ENCODE measurements at places on chromosomes 16 and 17. TPM values are rescaled to one million over a fixed set of nuclear protein-coding genes. Genes with fewer than 3 reads are reported as not detected.

DNA sequence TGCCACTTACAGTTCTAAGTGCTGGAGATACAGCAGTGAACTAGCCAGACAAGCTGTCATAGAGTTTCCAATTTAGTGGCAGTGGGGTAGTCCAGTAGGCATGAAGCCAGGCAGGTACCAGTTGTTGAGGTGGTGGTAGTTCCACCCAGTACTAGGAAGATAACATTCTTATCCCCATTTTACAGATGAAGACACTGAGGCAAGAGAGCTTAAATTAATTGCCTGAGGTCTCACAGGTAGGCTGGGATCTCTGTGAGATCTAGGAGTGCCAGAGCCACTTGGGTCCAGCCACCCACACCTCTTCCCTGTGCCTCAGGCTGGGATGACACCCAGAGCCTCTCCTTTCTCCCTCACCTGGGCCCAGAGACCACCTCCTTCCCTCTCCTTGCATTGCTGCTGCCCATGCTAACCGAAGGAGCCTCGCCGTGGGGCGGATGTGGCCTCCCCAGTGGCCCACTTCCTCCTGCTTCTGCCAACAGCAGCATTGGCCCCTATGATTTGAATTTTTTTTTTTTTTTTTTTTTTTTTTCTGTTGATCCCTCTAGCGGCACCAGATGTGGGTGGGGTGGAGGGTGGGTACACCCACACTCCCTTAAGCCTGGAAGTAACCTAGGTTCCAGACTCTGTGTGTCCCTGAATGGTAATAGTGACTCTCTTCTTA is 114.0 kb downstream of the PRKCB start:
- H3K27ac ChIP-seq, result no peak overlapping the region
- H3K27me3 ChIP-seq, result no peaks in the 10 kb centered on the region
- no peaks in the 10 kb centered on the region for H3K36me3 ChIP-seq

GRCh38 chr17:60157487-60158040 is 7.8 kb downstream of the CA4 start:
- no peaks in the 10 kb centered on the region for H3K36me3 ChIP-seq
- H3K4me1 ChIP-seq, result peaks cover 63% of the 10 kb centered on the region
- no peak overlapping the region for H3K27ac ChIP-seq
- H3K4me3 ChIP-seq, result no peak overlapping the region

DNA sequence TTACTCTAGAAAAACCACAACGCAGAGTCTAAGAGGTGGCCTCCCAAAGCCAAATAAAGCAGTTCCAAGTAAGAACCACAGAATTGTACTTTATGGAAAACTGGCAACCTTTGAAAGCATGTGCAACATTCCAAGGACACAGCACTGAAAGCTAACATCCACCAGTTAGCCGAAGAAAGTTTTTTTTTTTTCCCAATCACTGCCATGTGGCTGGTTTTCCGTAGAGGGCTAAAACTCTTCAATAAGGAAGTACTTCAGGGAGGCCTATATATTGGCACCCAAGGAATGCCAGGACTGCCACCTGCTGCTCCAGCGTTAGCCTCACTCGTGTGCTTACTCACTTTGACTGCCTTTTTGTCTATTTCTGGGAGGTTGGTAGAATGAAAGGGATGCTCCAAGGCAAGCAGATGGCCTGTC is 25.2 kb downstream of the CEP95 start:
- H3K36me3 ChIP-seq, result peaks cover 84% of the 10 kb centered on the region
- H3K4me1 ChIP-seq, result no peaks in the 10 kb centered on the region
- H3K27me3 ChIP-seq, result no peaks in the 10 kb centered on the region
- DNase-seq, result no peak

GRCh38 chr16:25030420-25031131 is 15.4 kb upstream of the ARHGAP17 start:
- peak overlapping the region; percentile 71 for H3K4me3 ChIP-seq
- no peak for DNase-seq

DNA sequence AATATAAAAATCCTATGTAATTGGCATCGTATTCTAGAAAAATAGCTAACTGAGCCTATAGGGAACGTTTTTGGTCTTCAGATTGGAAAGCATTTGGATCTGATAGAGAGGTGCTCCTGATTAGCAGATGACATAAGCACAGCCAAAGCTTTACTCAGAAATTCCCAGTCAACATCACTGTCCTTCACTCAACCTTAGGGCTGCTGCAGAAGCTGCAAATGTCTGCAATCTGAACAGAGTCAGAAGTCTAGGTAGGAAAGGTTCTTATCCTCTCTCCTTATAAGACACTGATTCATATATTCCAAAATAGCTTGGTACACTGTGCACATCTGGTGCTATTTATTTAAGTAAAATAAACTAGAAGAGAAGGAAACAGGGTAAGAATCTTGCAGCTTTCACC is 19.2 kb downstream of the STRADA start:
- no peak overlapping the region for H3K4me3 ChIP-seq
- H3K36me3 ChIP-seq, result peaks cover 8% of the 10 kb centered on the region
- no peaks in the 10 kb centered on the region for H3K27me3 ChIP-seq
- no peak for DNase-seq
- no peaks in the 10 kb centered on the region for H3K4me1 ChIP-seq

- peaks cover 38% of the 10 kb centered on the region for H3K4me1 ChIP-seq
- no peaks in the 10 kb centered on the region for H3K36me3 ChIP-seq
- H3K27me3 ChIP-seq, result no peaks in the 10 kb centered on the region
- no peak overlapping the region for H3K27ac ChIP-seq
- no peak overlapping the region for H3K4me3 ChIP-seq
These were observed 69.1 kb upstream of the AXIN2 start for GRCh38 chr17:65630502-65630901.

DNA sequence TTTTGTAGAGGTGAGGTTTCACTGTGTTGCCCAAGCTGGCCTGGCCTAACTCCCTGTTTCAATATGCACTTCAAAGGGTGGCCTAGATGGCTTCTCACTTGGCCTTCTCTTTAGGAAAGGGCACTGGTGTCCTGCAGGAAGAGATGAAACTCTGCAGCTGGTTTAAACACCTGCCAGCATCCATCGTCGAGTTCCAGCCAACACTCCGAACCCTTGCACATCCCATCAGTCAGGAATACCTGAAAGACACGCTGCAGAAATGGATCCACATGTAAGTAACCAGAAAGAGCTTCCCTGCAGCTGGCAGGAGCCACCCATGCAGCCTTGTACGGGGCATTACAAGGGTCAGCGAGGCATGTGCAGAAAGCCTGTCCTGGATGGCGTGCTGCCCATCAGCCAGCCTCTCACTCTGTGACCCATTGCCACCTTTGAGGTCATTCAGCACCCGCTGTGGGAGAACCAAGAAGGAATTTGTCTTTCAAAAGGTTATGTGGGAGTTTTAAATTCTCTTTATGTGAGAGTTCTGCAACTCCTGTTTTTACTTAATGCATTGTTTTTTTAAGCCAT is 7.0 kb downstream of the COG1 start:
- H3K27ac ChIP-seq, result no peak overlapping the region
- H3K36me3 ChIP-seq, result peaks cover 74% of the 10 kb centered on the region
- no peak for DNase-seq
- no peak overlapping the region for H3K4me3 ChIP-seq
- H3K4me1 ChIP-seq, result peaks cover 2% of the 10 kb centered on the region

Gene PRSS21
- 1.2 TPM for total RNA-seq

DNA sequence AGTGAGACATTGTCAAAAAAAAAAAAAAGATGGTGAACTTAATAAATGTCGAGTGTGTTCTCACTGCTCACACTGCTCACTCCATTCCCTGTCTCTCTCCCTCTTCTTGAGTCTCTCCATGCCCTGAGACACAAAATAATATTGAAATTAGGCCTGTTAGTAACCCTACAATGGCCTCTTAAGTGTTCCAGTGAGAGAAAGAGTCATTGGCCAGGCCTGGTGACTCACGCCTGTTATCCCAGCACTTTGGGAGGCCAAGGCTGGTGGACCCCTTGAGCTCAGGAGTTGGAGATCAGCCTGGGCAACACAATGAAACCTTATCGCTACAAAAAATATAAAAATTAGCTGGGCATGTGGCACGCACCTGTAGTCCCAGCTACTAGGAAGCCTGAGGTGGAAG is 16.2 kb upstream of the CSF3 start:
- no peak overlapping the region for H3K4me3 ChIP-seq
- DNase-seq, result no peak
- peaks cover 35% of the 10 kb centered on the region for H3K36me3 ChIP-seq
- peak overlapping the region; percentile 74 for H3K27ac ChIP-seq
- H3K27me3 ChIP-seq, result no peaks in the 10 kb centered on the region

DNA sequence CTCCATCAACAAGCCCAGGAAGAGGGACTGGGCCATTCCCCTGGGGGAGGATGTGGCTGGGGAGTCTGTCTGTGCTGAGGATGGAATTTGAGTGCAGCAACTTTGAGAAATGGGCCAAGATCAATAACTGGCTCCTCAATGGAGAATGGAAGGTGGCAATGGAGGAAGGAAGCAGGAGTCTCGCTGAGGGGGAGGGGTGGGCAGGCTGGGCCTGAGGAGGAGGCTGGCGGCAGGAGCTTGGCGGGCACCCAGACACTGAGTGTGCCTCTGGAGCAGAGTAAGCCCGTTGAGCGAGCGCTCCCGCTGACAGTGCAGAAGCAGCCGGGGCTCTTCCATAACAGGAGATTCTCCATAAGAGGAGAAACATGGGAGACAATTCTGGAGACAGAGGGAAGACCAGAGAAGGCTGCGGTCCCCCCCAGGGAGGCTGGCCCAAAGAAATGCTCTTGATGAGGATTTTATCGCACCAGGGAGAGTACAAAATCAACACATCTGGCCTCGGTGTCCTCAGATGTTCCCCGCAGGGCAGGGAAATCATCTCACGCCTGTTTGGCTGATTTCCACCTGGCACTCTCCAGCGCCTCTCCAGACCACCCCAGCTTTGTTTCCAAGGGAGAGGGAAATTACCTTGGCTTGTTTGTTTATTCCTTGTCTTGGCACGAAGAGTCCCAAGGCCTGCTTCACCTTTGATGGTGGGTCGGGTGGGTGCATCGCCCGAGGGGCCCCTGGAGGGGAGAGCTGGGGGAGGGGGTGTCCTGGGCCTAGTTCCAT is 2.8 kb upstream of the MMP15 start:
- no peak overlapping the region for H3K4me3 ChIP-seq
- no peaks in the 10 kb centered on the region for H3K36me3 ChIP-seq
- DNase-seq, result no peak
- H3K27me3 ChIP-seq, result peaks cover 10% of the 10 kb centered on the region
- H3K27ac ChIP-seq, result no peak overlapping the region

DNA sequence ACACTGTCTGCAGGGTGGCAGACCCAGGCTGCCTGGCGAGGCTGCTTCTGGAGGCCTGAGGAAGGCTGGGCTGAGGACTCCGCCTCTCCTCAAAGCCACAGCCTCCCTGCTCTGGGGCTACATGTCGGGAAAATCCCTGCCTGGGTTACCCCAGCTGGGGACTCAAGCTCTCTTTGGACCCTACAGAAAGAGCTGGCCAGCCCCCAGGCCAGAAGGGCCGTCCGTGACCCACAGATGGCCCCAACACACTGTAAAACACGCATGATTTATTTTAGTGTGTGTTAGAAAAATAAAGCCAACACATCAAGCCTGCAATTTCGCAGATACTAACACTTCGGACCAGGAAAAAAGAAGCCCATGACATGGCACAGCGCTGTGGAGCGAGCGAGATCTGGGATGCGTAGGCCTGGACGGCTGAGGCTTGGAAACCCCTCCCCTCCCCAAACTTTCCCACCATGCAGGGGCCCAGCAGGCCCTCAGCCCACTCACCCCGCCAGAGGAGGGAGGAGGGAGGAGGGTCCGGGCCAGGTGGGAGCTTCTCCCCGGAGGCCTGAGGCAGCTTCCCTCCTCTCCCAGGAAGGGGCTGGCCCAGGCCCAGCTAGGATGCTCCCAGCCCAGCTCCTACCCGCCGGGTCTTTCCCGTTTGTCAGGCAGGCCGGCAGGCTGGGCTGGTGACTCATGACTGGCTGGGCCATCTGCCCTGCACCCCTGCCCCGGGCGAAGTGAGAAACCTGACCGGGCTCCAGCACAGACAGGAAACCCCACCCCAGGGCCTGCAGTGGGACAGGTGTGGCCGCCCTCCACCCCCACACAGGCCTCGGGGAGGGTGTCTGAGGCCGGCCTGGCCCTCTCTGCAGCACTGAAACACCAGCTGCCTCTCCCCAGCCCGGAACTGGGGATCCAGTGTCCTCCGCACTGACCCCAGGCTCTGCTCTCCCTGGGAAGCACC is 34.1 kb upstream of the SLC38A10 start:
- H3K27ac ChIP-seq, result peak overlapping the region; percentile 79
- peak; percentile 69 for DNase-seq
- no peaks in the 10 kb centered on the region for H3K36me3 ChIP-seq
- H3K4me3 ChIP-seq, result no peak overlapping the region
- peaks cover 19% of the 10 kb centered on the region for H3K4me1 ChIP-seq

DNA sequence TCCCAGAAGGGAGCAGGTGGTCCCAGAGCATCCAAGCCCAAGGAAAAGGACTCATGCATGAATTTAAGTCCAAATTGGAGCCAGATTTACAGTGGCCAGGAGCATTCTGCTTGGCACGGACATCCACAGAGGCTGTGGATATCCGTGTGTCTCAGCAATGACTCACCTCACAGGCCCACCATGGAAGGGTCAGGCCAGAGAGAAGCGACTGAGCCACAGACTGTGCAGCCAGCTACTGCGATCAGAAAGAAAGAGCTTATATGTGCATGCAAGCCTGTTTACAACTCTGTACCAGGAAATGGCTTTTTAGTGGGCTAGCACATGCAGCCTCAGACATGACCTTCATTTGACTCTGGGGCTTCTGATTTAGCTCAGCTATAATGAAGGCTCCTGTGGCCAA is 231.0 kb downstream of the C16orf95 start:
- H3K27me3 ChIP-seq, result peaks cover 9% of the 10 kb centered on the region
- no peak overlapping the region for H3K27ac ChIP-seq
- DNase-seq, result no peak
- H3K4me1 ChIP-seq, result no peaks in the 10 kb centered on the region
- peaks cover 29% of the 10 kb centered on the region for H3K36me3 ChIP-seq

DNA sequence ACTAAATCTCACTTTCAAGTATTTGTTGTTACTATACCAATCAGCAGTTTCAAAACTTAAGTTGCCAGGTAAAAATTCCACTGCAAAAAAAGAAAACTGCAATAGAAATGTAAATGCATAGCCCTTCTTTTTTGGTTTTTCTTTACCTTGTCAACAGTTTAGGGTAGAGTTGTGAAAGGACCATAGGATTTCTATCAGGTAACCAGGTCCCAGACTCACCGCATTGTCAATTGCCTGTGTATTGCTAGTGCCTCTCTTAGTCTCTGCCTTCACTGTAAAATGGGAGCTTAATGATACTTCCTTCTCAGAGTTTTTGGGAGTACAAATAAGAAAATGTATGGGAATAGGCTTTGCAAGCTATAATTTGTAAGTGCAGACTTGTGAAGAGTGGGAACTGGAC is 145.0 kb downstream of the FTO start:
- H3K27ac ChIP-seq, result peak overlapping the region; percentile 48
- H3K27me3 ChIP-seq, result no peaks in the 10 kb centered on the region
- no peak for DNase-seq
- no peak overlapping the region for H3K4me3 ChIP-seq
- peaks cover 16% of the 10 kb centered on the region for H3K4me1 ChIP-seq
- H3K36me3 ChIP-seq, result 0 out of 2 replicates have a peak, but pooled peaks cover 2% of the 10 kb centered on the region

GRCh38 chr17:41428591-41429291 is 4.4 kb upstream of the KRT37 start:
- H3K27me3 ChIP-seq, result no peaks in the 10 kb centered on the region

GRCh38 chr16:83968891-83969649 is 1.0 kb downstream of the NECAB2 start:
- H3K4me1 ChIP-seq, result peaks cover 7% of the 10 kb centered on the region
- peaks cover 12% of the 10 kb centered on the region for H3K27me3 ChIP-seq
- H3K4me3 ChIP-seq, result peak overlapping the region; percentile 75
- no peaks in the 10 kb centered on the region for H3K36me3 ChIP-seq
- no peak overlapping the region for H3K27ac ChIP-seq
- DNase-seq, result no peak

Gene WWOX
- total RNA-seq, result 20.3 TPM

Data from WTC11 (cell line).